H9 (cell line): ENCODE measurements at places on chromosomes 16 and 17.

DNA sequence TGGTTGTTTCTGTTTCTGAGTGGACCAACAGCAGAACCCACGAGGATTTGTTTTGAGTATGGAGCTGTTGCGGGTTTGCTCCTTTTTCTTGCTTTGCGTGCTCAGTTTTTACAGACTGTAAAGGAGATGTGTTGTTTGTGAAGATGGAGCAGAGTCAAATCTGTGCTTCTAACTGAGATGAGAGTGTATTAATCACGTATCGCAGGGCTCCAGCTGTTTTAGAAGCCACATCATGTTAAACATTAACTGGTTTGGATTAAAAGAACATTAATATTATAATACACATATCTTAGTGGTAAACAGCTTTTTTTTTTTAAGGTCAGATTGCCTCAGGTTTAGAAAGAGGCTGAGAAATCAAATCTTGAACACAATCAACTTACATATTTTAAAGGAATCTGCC, 69.4 kb downstream of the YPEL2 start:
- DNase-seq = no peak

DNA sequence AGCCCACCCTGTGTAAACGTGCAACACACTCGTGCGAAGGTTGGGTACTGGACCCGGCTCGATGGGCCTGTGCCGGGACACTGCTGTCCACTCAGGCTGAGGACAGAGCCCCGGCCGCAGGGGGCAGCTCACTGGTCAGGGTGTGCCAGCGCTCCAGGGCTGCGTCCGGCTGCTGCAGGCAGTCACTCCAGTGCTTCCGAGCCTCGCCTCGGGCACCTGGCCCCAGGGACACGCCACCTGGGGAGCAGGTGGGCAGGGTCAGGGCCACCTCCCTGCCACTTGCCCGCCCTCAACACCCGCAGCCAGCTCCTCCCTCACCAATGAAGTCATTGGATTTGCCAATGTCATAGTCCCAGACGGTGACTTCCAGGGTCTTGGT, 4.7 kb downstream of the DOC2A start:
- DNase-seq = no peak

DNA sequence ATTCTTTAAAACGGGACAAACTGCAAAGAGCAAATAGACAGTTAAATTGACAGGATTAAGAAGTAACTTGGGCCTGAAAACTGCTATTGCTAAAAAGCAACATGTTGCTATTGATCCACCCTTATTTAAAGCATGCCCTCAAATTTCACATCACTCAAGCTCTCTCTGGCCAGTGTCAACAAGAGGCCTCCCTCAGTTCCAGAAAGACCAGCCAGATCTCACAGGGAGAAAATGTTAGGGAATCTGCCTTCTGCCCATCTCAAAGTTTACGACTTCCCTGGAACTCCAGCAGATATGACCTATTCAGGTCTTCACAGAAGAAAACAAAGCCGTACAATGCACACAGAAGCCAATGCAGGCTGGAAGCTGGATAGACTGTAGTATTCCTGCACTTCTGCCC, 8.9 kb downstream of the CFAP20 start:
- no peak for DNase-seq

DNA sequence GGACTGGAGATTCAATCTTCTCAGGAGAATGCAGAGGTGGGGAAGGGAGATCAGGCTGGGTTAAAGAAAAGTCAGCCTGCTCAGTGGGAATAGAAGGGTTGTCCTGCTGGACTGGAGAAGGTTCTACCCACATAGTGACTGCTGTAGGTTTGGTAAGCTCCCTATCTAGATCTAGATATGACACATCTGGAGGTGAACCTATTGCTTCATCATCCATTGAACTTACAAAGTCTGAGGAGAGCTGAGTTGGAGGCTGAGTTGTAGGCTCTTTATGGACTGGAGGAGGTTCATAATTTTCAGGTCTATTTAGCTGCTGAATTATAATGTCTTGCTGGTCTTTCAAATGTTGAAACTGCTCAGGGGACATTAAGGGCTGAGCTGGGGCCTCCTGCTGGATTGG, 46.0 kb upstream of the NF1 start:
- no peak for DNase-seq

- peak; percentile 75 for DNase-seq
Measured at GRCh38 chr16:70428178-70428998, 10.5 kb downstream of the ST3GAL2 start.

- DNase-seq = peak; percentile 87
Measured at GRCh38 chr17:57243171-57243622, 13.1 kb upstream of the MSI2 start.

GRCh38 chr16:50025537-50025931, 509 bp downstream of the CNEP1R1 start:
- DNase-seq = no peak

DNA sequence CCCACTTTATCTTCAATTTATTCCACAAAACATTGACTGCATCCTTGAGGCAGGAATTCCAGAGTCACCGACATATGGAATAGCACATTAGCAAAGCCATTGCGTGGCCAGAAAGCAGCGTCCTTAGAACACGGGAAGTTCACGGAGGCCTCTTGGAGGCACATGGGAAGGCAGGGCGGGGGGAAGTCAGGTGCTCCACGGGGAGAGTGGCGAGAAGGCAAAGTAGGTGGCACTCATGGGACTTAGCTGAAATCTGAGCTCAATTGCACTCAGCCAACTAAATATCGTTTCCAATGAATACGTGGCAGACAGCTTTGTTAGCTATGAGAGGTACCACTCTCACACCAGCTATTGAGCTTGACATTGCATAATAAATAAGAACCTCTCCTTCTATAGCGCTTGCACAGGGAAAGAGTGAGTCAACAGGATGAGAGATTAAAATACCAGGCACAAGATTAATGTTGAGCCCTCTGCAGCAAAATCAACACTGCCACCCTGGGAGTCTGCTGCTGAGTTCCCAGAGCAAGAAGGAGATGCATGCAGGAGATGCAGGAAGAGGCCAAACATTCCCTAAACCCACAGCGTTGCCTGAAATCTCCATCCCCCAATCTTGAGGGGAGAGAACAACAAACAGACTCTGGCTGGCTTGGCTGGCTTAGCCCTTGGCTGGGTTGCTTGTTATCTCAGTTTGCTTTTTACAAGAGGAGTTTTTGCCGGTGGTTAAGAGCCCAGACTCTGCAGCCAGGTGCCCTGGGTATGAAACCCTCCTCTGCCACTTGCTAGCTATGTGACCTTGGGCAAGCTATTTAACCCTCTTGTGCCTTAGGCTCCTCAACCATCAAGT, 28.8 kb downstream of the ABCC12 start:
- DNase-seq = no peak

DNA sequence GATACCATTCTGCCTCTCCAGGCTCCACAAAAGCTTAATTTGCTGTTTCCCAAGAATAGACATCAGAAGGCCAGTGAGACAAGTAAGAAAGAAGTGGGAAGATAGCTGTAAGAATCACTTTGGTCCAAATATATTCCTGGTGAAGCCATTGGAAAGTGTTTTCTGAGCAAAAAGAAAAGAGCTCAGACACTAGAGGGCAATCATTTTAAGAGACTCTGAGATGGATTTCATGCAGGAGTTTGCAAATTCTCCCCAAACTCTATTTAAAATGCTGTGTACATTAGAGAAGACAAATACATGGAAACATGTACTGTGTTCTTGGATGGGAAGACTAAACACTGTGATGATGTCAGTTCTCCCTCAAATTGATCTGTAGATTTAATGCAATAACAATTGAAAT, 8.0 kb upstream of the SLC6A2 start:
- no peak for DNase-seq

GRCh38 chr17:41868568-41868967, 3.3 kb upstream of the KLHL11 start:
- no peak for DNase-seq

- DNase-seq = peak; percentile 64
Measured at GRCh38 chr17:76887802-76888201, 19.6 kb downstream of the MGAT5B start.

GRCh38 chr17:38872671-38873385, 3.0 kb downstream of the LASP1 start:
- DNase-seq = no peak

GRCh38 chr17:40608061-40608581, 39.5 kb downstream of the SMARCE1 start:
- DNase-seq = no peak

- DNase-seq = no peak
Measured at GRCh38 chr16:11205754-11206581, 50.0 kb downstream of the SOCS1 start.

DNA sequence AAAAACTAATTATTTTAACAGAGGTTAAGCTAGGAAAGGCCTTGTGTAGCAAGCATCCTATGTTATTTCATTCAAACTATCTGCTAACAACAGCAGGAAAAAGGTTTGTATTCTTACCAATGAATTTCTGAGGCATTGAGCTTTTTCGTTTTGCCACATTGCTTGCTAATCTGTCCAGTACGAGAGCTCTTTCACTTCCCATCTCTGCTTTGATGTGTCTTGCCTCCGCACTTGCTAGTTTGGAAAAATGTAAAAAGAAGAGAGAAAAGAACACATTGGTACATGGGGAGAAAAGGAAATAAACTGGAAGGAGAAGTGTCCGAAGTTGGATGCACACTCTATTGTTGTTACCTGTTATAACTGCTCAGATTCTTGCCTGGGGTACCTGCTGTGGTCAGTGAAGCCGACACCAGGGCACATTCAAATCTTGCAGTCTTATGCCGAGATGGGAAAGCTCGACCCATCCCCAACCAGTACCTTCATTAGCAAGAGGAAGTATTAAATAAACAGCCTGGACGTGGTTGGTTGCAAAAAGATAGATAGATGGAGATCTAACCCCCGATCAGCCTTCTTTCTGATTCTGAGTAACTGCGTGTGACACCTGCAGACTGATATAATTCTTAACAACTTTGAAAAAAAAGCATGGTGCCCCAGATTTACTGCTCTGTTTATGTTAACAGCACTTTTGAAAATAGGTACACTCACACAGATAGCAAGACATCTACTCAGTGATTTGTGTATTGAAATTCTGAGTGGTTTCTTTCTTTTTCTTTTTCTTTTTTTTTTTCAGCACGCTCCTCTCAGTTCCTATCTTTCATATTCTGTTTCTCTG, 40.0 kb downstream of the GRB7 start:
- DNase-seq = no peak

DNA sequence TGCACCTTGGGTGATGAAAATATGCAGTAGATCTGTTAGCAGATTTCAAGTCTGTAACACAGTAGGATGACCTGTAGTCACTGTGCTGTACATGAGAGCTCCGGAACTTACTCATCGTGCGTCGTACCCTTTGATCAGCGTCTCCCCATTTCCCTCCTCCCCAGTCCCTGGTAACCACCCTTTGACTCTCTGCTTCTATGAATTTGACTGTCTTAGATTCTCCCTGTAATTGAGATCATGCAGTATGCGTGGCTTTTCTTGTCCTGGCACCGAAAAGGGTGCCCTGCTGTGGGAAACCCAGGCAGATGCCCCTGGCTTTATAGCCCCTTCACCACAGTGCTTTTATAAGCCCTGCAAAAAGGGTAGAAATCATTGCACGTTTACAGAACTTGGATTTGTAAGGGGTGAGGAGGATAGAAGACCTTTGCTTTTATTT, 20.5 kb downstream of the CLEC16A start:
- no peak for DNase-seq

DNA sequence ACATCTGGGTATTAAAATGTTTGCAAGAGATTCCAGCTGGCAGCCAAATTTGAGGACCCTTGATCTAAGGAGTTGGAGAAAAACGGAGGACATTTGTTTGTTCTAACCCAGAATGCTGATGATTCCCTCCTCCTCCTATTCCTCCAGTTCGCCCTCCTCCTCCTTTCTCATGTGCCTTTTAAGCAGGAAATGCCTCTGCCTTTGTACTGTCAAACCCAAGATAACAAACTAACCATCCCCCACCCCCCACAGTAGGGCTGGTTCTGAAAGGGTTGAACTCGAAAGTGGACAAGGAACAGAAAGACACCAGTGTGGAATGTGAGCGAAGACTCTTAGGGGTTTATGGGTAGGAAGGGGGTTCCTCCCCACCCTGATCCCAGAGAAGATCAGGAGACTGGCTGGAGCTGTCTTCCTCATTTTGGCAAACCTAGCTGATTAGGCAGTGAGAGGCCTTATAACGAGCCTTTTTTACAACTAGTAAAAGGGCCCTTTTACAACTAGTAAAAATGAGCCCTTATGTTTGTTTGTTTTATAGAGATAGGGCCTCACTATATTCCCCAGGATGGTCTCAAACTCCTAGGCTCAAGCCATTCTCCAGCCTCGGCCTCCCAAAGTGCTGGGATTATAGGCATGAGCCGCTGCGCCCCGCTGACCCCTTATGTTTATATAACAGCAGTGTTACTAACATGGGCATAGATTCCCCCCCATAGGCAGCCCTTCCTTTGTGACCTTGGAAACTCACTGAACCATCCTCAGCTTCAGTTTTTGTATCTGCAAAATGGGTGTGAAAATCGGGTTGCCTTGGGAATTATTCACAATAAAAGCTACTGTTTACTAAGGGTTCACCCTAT, 975 bp downstream of the CHD9 start:
- DNase-seq = peak; percentile 43

DNA sequence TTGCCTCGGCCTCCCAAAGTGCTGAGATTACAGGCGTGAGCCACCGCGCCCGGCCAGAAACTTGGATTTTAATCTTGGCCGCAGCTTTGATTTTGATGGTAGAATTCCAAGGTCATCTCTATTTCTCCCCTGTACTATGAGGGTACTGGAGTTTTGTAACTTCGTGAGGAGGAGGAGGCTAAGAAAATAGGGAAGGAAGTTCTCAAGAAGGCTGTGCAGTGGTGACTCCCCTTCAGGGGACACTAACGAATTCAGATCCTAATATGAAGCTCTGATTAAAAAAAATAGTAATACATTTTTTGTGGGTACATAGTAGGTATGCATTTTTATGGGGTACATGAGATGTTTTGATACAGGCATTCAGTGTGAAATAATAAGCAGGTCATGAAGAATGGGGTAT, 55.9 kb downstream of the LDHD start:
- DNase-seq = no peak

DNA sequence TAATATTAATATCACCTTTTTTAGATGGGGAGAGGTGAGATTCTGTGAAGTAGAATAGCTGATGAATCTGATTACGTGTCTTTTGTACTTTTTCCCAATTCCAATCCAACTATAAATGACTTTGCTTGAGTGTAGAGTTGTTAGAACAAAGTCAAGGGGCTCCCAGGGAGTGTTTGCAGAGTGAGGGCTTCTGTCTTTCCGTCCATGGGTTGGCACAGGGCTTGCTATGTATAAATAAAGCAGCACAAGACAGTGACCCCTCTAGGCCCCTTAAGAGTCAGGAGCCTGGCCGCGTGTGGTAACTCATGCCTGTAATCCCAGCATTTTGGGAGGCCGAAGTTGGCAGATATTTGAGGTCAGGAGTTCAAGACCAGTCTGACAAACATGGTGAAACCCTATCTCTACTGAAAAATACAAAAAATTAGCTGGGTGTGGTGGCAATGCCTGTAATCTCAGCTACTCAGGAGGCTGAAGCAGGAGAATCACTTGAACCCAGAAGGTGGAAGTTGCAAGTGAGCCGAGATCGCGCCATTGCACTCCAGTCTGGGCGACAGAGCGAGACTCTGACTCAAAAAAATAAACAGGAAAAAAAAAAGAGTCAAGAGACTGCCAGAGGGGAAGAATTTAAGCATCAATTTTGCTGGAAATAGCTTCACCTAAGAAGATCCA, 127.9 kb upstream of the HS3ST3A1 start:
- DNase-seq = no peak
